ENCODE measurements at places on chromosomes 6 and 20.
A peak's percentile ranks its signal among the peaks of the same experiment; 100 is the strongest.

GRCh38 chr6:11964729-11965335 lies 47.3 kb upstream of the HIVEP1 start:
- H3K4me1 ChIP-seq: peaks cover 2% of the 10 kb centered on the region
- no peak for DNase-seq
- no peak overlapping the region for H3K4me3 ChIP-seq
- no peak overlapping the region for H3K27ac ChIP-seq

DNA sequence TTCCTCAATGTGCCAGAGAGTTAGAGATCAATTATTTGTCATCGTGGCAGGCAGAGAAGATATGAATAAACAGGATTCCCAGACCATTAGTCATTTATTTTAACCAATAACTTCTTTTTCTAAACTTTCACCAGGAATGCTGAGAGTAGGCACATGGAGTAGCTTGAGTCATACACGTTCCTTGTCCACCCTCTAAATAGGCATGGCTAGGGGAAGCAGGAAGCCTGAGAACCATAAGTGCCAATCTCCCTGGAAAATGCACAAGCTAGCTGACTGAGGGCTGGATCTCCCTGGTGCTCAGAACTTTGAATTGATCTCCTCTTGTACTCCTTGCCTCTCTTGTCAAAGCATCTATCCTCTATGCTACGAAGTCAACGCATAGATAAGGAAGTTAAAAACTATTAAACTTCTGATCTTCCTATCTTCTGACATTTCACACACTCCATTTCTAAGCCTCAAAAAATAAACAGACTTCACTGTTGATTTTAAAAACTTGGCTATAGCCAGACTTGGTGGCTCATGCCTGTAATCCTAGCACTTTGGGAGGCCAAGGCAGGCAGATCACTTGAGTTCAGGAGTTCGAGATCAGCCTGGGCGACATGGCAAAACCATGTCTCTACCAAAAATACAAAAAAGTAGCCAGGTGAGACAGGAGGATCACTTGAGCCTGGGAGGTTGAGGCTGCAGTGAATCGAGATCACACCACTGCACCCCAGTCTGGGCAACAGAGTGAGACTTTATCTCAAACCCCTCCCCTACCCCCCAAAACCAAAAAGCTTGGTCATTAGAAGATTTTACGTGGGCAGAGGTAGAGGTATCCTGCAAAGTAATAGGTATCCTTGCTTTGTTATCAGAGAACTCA lies 11.8 kb downstream of the ADTRP start:
- H3K27ac ChIP-seq: no peak overlapping the region
- H3K4me1 ChIP-seq: peaks cover 4% of the 10 kb centered on the region
- H3K36me3 ChIP-seq: no peaks in the 10 kb centered on the region
- DNase-seq: no peak

DNA sequence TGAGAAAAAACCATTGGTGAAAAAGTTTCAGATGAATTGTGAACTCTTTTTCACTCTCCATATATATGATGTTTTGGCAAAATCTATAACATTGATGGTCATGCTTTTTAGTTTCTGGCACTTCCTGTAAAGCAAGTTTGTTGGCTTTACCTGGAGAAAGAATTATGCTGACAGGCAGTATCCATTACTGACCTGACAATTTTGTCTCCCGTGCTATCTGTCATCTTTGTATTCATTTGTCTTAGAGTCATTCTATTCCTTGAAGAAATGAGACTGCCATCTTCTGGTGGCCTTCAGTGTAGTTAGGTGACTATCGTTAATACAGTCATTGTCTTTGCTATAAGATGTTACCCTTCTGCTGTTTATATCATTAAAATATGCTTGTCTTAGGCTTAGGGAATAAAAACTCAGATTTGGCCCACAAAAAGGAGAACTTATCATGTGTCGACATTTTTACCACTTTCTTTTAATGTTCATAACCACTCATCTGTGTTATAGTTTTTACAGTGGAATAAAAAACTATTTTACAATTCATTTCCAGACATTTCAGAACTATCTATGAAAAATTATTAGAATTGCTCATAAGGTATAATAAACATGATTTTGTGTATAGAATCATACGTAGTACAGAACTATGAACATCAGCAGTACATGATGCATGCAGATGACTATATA lies 707.0 kb downstream of the EPM2A start:
- peaks cover 34% of the 10 kb centered on the region for H3K27me3 ChIP-seq
- H3K27ac ChIP-seq: no peak overlapping the region
- DNase-seq: no peak
- H3K4me1 ChIP-seq: no peaks in the 10 kb centered on the region

DNA sequence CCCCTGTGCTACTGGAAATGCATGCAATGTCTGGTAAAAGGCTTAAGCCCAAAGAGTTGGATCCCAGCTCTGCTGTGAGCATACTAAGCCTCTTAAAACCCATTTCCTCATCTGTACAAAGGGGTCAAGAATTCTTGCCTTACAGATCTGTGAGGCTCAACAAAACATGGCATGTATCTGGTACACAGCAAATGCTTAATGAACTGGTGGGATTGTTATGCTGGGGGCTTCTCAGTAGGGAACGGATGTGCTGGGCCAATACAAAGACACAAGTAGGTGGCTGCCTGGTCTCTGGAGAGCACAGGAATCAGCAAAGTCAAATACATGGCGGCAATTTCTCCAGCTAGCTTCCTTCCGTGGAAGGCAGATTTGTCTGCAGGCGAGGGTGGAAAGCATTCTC lies 62.3 kb downstream of the LAMP5 start:
- H3K27me3 ChIP-seq: no peaks in the 10 kb centered on the region
- no peak for DNase-seq
- no peaks in the 10 kb centered on the region for H3K36me3 ChIP-seq
- no peak overlapping the region for H3K27ac ChIP-seq
- no peaks in the 10 kb centered on the region for H3K4me1 ChIP-seq

GRCh38 chr20:34891166-34892062 lies 15.0 kb downstream of the ACSS2 start:
- no peak overlapping the region for H3K27ac ChIP-seq
- H3K36me3 ChIP-seq: no peaks in the 10 kb centered on the region
- no peak for DNase-seq
- H3K4me1 ChIP-seq: no peaks in the 10 kb centered on the region
- no peak overlapping the region for H3K4me3 ChIP-seq

GRCh38 chr6:157711060-157711459 lies 112.0 kb upstream of the SNX9 start:
- H3K36me3 ChIP-seq: no peaks in the 10 kb centered on the region
- H3K4me3 ChIP-seq: no peak overlapping the region
- H3K27ac ChIP-seq: no peak overlapping the region
- DNase-seq: no peak

GRCh38 chr6:28856620-28857005 lies 67.2 kb downstream of the TRIM27 start:
- no peak for DNase-seq
- H3K4me3 ChIP-seq: no peak overlapping the region
- H3K27ac ChIP-seq: no peak overlapping the region
- peaks cover 5% of the 10 kb centered on the region for H3K36me3 ChIP-seq
- peaks cover 4% of the 10 kb centered on the region for H3K4me1 ChIP-seq
- H3K27me3 ChIP-seq: peaks cover 18% of the 10 kb centered on the region

DNA sequence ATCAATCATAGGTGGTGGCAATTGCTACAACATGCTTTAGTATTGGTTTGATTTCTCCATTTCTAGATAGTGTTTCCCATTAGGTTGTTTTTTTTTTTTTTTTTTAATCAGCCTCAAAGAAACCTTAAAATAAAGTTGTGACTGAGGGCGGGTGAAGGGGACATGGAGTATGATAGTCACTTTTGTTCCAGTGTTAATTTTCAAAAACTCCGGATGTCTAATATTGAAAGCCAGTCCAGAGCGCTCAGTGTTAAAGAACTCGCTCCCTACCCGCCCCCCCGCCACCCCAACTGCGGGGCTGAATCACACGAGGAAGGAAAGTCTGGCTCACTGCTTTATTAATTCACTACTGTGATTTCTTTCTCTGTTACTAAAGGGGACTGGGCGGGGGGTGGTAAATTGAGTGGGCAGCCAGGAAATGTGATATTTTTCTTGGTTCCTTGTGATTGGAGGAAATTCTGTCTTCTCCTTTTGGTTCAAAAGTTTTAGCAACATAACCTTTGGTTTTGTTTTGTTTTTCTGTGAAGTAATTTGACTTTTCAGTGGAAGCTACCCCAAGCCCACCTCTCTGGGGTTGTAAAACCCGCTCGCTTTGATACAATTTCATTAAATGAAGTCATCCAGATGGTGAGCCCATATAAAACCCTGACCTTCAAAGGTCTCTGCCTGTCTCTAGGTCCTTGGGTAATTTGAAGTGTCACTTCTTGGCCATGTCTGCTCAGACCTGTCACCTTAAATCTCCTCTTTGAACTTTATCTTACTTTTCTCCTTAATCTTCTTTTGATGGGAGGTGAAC lies 38.0 kb downstream of the TNFAIP3 start:
- peaks cover 20% of the 10 kb centered on the region for H3K4me1 ChIP-seq
- H3K27ac ChIP-seq: peak overlapping the region; percentile 15
- no peak for DNase-seq
- H3K36me3 ChIP-seq: no peaks in the 10 kb centered on the region
- H3K27me3 ChIP-seq: peaks cover 20% of the 10 kb centered on the region

- H3K36me3 ChIP-seq: peaks cover 3% of the 10 kb centered on the region
- no peaks in the 10 kb centered on the region for H3K4me1 ChIP-seq
- H3K4me3 ChIP-seq: no peak overlapping the region
- H3K27ac ChIP-seq: no peak overlapping the region
These were observed 55.7 kb downstream of the AFG1L start for GRCh38 chr6:108350528-108350927.

- no peaks in the 10 kb centered on the region for H3K27me3 ChIP-seq
- H3K27ac ChIP-seq: no peak overlapping the region
- H3K4me1 ChIP-seq: no peaks in the 10 kb centered on the region
- no peaks in the 10 kb centered on the region for H3K36me3 ChIP-seq
- H3K4me3 ChIP-seq: no peak overlapping the region
These were observed 560.7 kb upstream of the NOX3 start for GRCh38 chr6:156016186-156016976.

GRCh38 chr6:87482366-87482765 lies 9.6 kb downstream of the SLC35A1 start:
- H3K4me1 ChIP-seq: peaks cover 5% of the 10 kb centered on the region
- no peak overlapping the region for H3K4me3 ChIP-seq
- H3K27me3 ChIP-seq: no peaks in the 10 kb centered on the region

- DNase-seq: no peak
- no peak overlapping the region for H3K27ac ChIP-seq
- H3K36me3 ChIP-seq: peaks cover 3% of the 10 kb centered on the region
- H3K27me3 ChIP-seq: no peaks in the 10 kb centered on the region
These were observed 65.5 kb downstream of the GMDS start for GRCh38 chr6:2179950-2180349.

DNA sequence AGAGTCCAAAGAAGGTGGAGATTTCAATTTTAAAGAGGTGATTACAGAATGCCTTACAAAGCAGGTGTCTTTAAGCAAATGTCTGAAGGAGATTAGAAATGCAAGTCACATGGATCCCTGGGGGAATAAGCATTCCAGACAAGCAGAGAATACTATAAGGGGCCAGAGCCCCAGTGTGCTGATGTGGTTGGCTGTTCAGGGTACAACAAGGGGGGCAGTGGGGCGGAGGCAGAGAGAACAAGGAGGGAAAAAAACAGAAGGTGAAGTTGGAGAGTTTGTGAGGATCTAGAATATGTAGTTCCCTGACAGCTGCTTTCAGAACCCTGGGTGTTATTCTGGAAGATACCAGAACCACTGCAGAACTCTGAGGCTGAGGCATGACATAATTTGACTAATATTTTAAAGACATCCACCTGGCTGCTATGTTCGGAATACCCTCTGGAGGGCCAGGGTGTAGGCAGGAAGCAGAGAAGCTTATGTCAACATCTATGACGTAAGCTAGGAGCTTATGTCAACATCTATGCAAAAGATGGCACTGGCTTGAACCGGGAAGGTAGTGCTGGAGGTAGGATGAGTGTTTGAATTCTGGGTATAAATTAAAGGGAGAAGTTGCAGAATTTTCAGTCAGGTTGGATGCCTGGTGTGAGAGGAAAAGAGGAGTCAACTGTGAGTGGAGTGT lies 276.3 kb upstream of the AGPAT4 start:
- no peak for DNase-seq
- H3K4me1 ChIP-seq: no peaks in the 10 kb centered on the region
- H3K36me3 ChIP-seq: no peaks in the 10 kb centered on the region
- H3K27me3 ChIP-seq: no peaks in the 10 kb centered on the region

DNA sequence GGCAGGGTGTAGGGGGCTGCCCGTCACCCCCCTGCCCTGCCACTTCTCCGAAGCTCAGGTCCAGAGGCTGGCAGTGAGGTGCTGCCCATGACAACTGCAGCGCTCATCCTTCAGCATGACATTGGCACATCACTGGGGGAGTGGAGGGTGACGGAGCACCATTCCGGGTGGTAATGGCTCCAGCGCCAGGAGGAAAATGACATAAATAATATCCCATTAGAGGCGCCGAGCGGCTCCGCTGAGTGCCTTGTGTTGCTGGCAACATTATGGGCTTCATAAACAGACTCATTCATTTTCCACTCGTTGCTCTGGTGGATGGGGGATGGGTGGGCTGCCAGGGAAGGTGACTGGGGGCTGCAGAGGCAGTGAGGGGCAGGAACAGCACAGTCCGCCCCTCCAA lies 56.9 kb upstream of the CTNNBL1 start:
- H3K27me3 ChIP-seq: peaks cover 47% of the 10 kb centered on the region
- no peaks in the 10 kb centered on the region for H3K36me3 ChIP-seq
- no peak overlapping the region for H3K4me3 ChIP-seq

DNA sequence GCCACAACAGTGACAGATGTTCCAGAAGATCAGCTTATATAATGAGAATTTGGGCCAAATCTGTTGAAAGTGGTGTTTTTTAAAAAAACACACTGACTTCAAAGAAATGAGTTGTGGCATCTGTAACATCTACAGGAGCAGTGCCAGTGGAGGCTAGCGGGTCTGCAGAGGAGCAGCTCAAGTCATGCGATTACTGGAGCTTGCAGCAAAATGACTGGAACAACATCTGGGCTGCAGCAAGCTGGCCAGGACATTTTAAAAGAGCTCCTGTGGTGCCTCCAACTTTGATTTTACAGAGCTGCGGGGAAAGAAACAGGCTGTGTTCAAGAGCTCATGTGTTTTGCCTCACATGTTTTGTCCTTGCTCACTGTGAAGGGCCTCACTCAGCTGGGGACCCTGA lies 57.2 kb downstream of the TBX18 start:
- H3K4me3 ChIP-seq: no peak overlapping the region
- H3K27ac ChIP-seq: no peak overlapping the region
- H3K4me1 ChIP-seq: no peaks in the 10 kb centered on the region

DNA sequence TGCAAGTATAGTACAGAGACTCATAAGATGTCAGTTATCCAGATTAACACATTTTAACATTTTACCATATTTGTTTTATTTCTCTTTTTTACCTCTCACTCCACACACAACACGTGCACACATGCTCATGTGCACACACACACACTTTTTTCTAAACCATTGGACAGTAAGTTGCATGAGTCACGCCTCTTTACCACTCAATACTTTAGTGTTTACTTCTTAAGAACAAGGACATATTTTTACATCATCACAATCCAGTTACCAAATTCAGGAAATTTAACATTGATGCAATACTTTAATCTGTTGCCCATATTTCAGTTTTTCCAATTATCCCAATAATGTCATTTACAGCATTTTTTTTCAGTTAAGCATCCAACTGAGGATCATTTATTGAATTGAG lies 109.0 kb downstream of the RIN2 start:
- H3K27ac ChIP-seq: no peak overlapping the region
- H3K4me3 ChIP-seq: no peak overlapping the region
- H3K27me3 ChIP-seq: peaks cover 30% of the 10 kb centered on the region
- DNase-seq: no peak
- no peaks in the 10 kb centered on the region for H3K4me1 ChIP-seq

- H3K4me1 ChIP-seq: no peaks in the 10 kb centered on the region
- H3K27ac ChIP-seq: no peak overlapping the region
- no peak overlapping the region for H3K4me3 ChIP-seq
- no peak for DNase-seq
- H3K36me3 ChIP-seq: no peaks in the 10 kb centered on the region
- H3K27me3 ChIP-seq: peaks cover 46% of the 10 kb centered on the region
These were observed 97.4 kb downstream of the THBS2 start for GRCh38 chr6:169156108-169156792.

Data from effector memory CD8-positive, alpha-beta T cell (primary cell).